Right cardiac atrium (tissue), 5 donors: ENCODE measurements at places on chromosomes 2 and 18. TPM values are rescaled to one million over a fixed set of nuclear protein-coding genes. Genes with fewer than 3 reads are reported as not detected.

ACMSD gene
- total RNA-seq, result not detected

SP100 gene
- 72.1 TPM for total RNA-seq

RGPD4 gene
- 0.09 TPM for total RNA-seq

FAP gene
- 0.97 TPM for total RNA-seq

TDRD15 gene
- total RNA-seq, result not detected

ABCB11 gene
- total RNA-seq, result 0.17 TPM

PCBP1 gene
- total RNA-seq, result 233 TPM

SLC23A3 gene
- 0.95 TPM for total RNA-seq

TTLL4 gene
- total RNA-seq, result 8.5 TPM

TMEM163 gene
- total RNA-seq, result 4.1 TPM

UGT1A8 gene
- total RNA-seq, result not detected

NCL gene
- total RNA-seq, result 251 TPM

IL18R1 gene
- total RNA-seq, result 2.7 TPM
